Substantia nigra (tissue), 51 donors: ENCODE measurements at places on chromosomes 11 and 22.

GRCh38 chr22:26169315-26170111 lies at the start of gene SEZ6L:
Gene SEZ6L (plus strand): TSS chr22:26169462. CDS start chr22:26169670, 208 bp downstream.
- DNase-seq: peak; percentile 76

GRCh38 chr22:29454276-29454675 lies 15.9 kb downstream of the RFPL1 start:
- DNase-seq: peak; percentile 26

DNA sequence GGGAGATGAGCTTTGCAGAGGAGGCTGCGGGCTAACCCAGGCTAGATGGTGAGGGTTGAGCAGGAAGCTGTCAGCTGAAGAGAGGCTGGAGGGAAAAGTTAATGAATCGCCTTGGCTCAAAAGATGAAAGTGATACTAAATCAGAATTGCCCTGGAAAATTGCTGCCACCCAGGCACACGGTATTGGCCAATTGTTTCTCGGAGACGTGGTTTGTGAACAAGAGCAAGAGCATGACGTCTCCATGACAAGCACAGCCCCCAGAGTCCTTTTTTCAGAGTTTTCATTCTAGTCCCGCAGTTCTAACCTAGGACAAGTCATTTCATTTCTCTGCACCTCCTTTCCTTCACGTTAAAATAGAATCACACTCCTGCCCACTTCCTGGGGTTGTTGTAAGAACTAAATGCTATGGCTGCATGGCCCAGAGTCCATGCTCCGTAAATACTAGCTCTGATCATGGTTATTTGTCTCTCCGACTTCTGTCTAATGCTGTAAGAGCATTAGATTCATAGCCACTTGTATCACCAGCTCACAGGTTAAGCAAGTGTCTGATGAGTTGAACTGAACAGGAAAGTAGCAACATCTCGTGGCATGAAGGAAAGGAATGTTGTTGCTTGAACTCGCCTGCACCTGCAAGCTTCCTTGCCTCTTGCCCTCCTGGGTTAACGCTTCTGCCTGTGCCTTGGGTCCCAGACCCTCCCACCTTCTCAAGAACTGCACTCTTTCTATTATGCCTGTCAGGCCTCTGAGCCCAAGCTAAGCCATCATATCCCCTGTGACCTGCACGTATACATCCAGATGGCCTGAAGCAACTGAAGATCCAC lies 33.8 kb upstream of the NUP50 start:
- no peak for DNase-seq

- DNase-seq: no peak
Observed at GRCh38 chr11:28529540-28530410, 421.6 kb downstream of the METTL15 start.

GRCh38 chr11:103907136-103907535 lies 129.3 kb upstream of the DDI1 start:
- DNase-seq: no peak

DNA sequence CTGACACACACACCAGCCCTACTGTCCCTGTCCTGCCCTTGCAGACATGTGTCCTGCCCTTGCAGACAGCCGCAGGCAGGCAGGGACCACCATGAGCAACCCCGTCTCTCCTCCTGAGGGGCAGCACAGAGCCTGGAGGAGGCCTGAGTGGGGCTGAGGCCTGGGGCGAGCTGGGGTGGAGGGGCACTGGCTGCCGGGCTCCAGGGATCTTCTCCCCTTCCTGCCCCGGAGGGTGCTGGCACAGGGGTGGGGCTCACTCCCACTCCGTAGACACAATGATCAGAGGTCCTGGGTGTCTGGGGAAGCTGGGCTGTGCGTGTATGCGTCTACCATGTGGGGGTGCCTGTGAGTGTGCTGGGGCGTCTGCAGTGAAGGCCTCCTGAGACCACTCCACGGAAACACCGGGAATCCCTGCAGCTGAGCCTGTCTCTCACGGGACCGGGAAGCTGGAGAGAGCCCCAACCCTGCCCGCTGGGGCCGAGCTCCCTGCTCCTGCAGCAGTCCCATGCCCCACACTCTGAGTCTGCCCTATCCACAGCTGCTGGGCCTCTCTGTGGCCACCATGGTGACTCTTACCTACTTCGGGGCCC lies 588 bp downstream of the TSPAN32 start:
- DNase-seq: no peak

- no peak for DNase-seq
Observed at GRCh38 chr11:93738647-93739081, 2.6 kb downstream of the TAF1D start.

DNA sequence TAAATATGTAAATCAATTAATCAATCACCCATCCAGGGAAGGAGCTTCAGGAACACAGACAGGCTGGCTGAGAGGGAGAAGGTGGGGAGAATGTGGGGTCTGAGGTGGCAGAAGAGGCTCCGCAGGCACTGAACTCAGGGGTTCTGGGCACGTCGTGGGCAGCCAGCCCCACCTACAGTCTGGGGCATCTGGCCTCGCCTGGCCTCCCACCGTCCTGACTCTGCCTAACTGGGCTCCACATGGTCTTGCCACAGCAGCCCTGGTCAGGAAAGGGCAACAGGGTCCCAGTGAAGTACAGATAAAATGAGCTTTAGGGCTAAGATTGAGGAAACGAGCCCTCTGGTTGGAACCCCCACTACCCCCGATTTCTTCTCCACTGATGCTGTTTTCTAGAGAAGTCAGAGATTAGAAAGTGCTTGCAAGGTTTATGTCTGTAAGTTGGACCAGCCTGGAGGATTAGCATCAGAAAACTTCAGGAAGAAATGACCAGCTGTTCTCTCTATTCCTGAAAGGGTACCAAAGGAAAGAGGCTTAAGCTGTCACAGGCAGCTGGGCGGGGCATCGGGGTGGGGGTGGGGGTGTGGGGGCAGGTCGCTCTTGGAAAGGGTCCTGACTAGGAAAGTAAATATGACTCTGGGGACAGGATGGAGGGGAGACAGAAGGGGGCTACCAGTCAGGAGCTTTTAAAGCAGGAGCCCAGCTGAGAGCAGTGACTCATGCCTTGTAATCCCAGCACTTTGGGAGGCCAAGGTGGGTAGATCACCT lies 261.7 kb downstream of the BUD13 start:
- DNase-seq: no peak

DNA sequence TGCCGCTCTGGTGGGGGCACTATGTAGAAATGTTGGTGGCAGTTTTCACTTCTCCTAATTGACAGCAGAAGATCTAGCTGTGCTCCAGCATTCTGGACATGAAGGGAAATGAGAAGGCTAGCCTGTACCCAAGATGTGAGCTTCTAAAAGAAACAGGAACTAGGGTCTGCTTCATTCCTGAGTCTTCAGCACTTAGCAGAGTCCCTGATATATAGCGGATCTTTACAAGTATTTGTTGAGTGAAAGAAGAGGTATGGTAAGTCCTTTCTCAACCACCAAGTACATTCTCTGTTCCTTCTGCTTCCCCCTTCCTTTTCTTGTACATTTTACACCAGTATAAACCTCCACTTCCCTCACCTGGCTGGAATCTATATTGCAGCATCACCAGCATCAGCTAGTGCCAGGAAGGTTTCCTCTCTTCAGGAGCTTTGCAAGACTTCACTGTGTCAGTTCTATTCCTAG lies 408.3 kb upstream of the CADM1 start:
- no peak for DNase-seq

- no peak for DNase-seq
Observed at GRCh38 chr11:10663990-10664389, 29.6 kb downstream of the IRAG1 start.

DNA sequence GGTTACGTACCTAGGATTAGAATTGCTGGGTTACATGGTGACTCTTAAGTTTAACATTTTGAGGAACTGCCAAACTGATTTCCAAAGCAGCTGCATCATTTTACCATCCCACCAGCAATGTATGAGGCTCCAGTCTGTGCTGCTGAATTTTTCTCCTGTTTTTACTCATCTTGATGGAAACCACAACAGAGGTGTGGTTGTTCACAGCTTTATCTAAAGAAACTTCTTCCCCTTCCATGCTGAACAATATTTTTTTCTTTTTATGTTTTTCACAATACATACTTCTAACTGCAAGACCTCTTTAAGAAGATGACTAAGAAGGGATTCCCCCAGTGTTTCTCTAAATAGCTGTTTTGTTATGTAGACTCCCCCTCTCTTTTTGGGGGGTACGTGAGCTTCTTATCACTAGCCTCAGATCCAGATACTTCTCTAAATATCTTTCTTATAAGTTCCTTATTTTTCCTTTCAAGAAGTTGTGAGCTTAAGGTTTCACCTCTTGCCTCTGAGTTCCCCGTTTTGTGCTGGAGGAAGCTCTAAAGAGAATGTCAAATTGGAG lies 24.0 kb downstream of the TCP11L1 start:
- DNase-seq: no peak

GRCh38 chr11:616320-617198 lies 809 bp upstream of the IRF7 start:
- DNase-seq: no peak

DNA sequence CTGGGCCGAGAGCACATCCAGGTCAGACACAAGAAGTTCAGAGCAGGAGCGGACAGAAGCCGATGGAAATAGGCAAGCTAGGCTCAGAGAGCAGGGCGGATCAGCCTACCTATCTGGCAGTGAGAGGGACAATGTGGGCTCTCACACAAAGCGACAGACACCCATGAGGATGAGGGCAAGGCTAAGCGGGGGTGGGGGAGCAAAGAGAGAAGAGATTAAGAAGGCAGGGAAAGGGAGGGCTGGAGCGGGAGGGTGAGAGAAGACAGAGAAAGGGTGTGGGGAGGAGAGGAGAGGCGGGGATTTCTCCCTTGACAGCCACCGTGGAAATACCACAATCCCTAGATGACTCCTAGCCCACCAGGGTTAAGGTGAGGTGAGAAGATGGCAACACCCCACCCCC lies 57.9 kb downstream of the BUD13 start:
- no peak for DNase-seq

GRCh38 chr11:36684840-36685801 lies 87.1 kb upstream of the RAG2 start:
- no peak for DNase-seq

- DNase-seq: no peak
Observed at GRCh38 chr11:111696556-111696955, 69.6 kb downstream of the PPP2R1B start.

GRCh38 chr11:8312986-8313385 lies 49.3 kb upstream of the LMO1 start:
- no peak for DNase-seq

DNA sequence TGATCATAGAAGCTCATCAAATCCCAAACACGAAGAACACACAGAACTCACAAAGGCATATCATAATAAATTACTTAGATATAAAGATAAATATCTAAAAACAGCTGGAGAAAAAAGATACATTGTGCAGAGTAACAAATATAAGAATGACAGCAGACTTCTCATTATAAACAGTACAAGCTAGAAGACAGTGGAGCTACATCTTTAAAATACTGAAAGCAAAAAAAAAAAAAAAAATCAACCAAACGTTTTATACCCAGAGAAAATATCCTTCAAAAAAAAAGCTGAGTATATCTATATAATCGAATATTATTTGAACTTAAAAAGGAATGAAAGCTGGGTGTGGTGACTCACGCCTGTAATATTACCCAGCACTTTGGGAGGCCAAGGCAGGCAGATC lies 90.0 kb downstream of the SBF2 start:
- no peak for DNase-seq

DNA sequence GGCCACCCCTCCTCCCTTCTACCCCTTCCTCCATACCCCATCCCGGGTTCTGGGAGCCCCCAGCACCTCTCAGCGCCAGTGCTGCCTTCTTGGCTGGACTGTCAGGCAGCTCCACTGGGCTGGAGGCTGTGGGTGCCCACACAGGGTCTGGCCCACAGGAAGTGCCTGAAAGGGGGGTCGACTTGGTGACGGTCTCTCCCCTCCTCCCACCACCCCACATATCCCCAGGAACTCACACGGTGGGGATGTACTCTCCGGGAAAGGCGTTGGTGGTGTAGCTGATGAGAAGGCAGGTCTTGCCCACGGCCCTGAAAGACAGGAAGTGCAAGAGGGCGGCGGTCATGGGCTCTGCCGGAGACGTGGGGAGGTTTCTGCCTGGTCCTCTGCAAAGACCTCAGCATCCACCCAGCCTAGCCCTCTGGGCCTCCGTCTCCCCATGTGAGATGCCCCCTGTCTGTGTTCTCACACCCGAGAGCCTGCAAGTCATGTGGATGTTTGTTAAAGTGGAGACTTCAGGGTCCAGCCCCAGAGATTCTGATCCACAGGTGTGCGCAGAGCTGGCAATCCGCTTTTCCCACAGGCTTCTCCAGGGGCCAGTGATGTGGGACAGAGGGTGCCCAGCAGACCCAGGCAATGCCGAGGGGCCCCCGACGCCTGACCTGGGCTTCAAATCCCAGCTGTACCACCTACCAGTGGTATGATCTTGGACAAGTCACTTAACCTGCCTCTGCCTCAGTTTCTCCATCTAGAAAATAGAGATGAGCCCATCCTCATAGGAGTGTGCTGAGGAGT lies 2.5 kb downstream of the RAC2 start:
- DNase-seq: no peak
